ENCODE measurements at places on chromosomes 6 and 20. TPM values are rescaled to one million over a fixed set of nuclear protein-coding genes. Genes with fewer than 3 reads are reported as not detected.

Gene ZNF184
- 7.0 TPM for total RNA-seq

Gene OR2B6
- total RNA-seq = not detected

- DNase-seq = no peak
These were observed 215.0 kb upstream of the RIN2 start for GRCh38 chr20:19543101-19543500.

DNA sequence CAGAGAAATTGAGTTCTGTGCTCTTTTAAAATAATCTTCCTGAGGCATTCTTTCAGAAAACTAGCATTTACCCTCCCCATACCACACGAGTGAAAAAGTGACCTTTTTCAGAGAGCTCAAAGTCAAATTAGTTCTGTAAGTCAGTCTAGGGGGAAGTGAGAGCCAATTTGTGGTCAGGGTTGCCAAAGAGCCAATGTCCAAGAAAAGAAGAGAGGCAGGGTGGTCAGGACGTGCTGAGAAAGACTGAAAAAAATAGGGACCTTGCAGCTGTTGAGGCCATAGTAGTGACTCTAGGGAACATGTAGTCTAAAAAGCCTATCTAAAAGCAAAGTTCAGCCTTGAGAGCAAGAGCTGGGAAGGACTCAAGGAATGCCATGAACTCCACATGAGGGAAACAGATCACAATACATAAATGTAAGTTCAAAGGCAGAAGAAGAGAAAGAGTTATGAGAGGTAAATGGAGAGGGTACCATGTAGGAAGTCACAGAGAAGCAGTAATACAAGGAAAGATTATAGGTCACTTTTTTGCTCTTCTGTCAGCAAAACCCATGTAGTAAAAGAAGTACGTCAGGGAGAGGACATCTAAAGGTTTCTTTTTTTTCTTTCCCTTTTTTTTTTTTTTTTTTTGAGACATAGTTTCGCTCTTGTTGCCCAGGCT, 565.1 kb upstream of the FLRT3 start:
- no peak for DNase-seq

GRCh38 chr6:136166815-136167214, 83.3 kb downstream of the MTFR2 start:
- no peak for DNase-seq

GRCh38 chr20:51108638-51109363, 85.9 kb upstream of the KCNG1 start:
- DNase-seq = no peak

All from PC-3 (cell line).